Activated CD4-positive, alpha-beta memory T cell treated with anti-CD3 and anti-CD28 coated beads, Interleukin-2, amount 10 ng/mL, durations not matched to agents 7 days and 5 days (primary cell): ENCODE measurements at places on chromosomes 4 and X.

- DNase-seq, result no peak
These were observed 6.8 kb downstream of the SRPX2 start for GRCh38 chrX:100650841-100651240.

GRCh38 chr4:17510582-17510981 lies 1.3 kb downstream of the QDPR start:
- DNase-seq, result no peak

DNA sequence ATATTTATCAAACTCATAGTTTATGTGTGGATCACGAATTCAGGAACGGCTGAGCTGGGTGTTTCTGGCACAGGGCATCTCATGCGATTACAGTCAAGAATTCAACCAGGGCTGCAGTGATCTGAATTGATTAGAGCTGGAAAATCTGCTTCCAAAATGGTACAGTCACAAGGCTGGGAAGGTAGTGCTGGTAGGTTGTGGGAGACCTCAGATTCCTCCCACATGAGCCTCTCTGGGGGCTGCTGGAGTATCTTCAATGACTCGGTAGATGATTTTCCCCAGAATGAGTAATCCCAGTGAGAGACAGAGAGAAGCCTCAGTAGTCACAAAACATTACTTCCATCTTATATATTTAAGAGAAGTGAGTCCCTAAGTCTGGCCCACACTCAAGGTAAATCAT lies 36.2 kb upstream of the PRDX4 start:
- DNase-seq, result no peak

- no peak for DNase-seq
These were observed 364.4 kb upstream of the EPHA5 start for GRCh38 chr4:66034671-66035070.

DNA sequence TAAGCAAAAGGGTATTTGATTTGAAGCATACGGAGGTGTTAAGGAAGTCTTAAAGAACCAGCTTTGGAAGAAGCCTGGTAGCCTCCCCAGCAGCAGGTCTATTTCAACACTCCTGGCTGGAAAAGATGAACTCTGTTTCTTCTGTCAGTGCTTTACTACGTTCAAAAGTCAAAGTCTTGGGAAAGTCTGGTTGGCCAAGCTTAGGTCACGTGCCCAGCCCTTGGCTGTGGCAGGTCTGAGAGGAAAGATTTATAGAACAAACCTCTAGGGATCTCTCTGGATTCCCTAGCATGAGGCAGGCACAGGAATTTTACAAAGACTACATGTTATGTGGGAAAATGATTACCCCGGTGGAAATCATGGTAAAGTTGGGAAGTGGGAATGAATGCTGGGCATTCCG lies 8.6 kb upstream of the ARHGAP10 start:
- no peak for DNase-seq

DNA sequence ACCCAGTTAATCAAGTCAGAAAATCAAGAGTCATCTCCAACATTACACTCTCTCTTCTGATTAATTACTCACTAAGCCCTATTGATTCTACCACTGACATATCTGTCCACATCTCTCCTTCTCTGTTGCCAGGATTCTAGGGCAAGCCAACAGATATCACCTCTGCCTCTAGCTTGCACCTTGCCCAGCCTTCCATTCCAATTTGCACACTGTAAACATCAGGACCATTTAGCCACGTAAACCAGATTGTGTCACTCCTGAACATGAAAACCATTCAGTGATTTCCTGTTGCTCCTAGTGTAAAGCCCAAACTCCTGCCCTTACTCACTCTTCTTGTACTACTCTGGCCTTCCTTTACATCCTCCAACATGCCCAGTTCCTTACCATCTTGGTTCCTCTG lies 68.0 kb upstream of the PLS3 start:
- DNase-seq, result no peak

DNA sequence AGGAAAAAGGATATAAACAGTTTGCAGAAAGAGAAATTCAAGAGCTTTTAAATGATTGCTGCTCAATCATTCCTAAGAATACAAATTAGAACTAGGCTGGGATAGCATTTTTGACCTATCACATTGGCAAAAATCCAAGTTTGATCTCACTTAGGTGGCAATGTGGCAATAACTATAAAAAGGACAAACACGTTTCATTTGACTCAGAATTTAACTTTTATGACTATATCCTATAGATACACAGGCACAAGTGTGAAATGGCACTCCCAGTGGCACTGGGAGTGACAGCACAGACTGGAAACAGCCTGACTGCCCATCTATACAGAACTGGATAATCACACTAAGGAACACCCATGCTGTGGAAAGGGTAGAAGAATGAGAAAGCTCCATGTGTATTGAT lies 11.1 kb downstream of the CENPU start:
- DNase-seq, result no peak

DNA sequence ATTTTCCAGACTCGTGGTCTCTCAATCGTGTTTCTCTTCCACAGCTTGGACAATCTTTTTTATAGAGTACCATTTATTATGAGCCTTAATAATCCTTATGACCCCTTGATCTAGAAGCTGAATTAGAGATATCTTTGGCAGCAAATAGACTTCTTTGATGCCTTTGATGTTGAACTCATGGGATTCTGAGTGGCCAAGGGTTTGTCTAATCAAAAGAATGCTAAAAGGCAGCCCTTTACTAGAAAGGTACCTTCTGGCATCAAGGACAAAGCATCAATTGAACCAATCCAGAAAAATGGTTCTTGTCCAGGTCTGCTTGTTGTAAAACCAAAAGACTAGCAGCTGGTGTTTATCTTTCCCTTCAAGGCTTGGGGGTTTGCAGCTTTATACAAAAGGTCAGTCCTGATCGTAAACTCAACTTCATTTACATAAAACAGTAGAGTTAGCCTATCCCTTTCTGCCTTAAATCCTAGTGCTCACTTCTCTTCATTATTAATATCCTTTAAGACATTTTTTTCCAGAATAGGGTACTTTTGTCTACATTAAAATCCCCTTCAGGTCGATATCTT lies 411.3 kb downstream of the FAT4 start:
- DNase-seq, result no peak

DNA sequence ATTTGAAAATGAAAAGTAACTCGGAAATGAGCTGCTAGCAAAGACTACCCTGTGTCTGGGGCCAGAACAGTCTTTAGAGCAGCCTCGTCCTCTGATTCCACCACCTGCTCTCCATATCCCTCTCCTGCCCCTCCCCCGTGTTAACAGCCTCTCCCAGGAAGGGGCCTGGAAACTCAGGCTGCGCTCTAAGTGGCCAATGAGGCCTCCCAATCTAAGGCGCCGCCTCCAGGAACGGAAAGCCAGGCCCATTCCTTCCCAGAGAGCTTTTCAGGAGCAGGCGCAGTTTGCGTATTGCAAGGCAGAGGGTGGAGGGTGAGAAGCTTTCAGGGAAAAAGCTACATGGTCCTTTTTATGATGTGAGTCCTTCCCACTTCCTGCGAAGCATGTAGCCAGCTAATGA lies 31.2 kb downstream of the RS1 start:
- DNase-seq, result no peak

DNA sequence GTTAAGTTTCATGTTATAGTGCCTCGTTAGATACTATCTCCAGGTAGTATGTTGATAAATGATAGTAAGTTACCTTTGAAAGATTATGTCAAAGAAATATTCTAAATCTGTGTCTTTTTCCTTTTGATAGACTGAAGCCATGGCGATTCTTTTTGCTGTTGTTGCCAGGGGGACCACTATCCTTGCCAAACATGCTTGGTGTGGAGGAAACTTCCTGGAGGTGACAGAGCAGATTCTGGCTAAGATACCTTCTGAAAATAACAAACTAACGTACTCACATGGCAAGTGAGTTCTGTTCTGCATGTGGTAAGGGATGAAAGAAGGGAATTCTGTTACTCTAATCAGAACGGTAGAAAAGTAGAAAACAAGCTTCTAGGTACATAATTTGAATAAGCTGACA lies 8.2 kb downstream of the VAMP7 start:
- no peak for DNase-seq

DNA sequence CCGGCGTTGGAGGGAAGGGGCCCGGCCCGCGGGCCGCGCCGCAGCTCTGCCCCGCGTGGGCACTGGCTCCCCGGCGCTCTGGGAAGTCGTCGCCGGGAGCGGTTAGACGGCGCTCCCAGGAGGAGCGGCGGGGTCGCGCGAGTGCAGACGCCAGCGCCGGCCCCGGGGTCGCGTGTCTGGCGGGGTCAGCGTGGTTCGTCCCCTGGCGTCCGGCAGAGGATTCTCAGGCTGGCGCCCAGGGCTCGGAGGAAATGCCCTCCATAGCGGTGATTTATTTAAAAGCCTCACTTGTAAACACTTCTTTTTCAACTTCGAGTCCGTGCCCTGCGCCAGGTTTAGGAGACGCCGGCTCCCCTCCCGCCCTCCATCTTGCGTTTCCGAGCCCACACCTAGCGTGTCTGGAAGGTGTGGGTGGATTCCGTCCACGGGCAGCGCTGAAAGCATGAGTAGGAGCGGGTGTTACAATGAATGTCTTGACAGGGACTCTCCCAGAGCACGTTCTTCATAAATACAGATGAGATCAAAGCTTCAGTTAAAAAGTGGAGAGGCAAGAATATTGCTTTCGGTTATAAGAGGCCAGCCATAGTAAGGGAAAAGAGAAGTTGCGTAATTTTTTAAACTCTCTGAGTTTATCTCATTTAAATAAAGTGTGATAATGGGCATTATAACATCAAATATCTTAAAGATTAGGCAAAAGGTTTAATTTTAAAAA lies 692 bp downstream of the FAM241A start:
- DNase-seq, result peak; percentile 54

DNA sequence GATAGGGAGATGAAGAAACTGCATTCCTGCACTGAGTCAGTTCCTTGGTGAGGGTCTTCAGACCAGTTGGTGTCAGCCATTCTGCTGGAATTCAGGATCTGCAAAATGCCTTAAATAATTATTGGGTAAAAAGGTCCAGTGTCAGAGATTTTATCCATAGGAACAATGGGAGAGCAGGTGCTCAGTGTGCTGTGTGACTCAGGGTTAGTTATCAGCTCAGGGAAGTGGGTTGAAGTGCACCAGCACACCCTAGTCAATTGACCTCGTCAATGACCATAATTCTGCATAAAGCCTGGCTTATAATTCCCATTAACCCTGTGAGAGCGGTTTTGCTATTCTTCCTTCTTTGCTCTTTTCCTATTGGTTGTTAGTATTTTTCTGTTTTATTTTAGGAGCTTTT lies 37.3 kb downstream of the HERC6 start:
- DNase-seq, result no peak

GRCh38 chrX:153773741-153774575 lies 6.9 kb upstream of the SRPK3 start:
- DNase-seq, result no peak

DNA sequence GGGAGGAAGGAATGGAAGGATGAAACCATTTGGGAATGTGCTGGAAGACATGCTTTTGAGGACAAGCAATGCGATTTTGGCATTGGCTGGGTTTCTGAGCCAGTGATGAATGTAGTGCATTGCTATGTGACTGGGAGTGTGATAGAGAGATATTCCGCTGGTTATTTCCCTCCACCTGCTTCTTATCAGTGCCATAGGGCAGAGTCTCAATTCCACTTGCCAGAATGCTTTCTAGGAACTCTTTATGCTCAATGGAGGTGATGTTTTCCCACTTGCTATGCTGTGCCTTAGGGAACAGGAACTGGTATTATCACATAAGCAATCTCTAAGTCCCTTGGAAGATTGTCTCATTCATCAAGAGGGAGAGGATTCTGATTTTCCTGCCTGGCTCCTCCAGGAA lies 28.0 kb downstream of the TBL1X start:
- no peak for DNase-seq

DNA sequence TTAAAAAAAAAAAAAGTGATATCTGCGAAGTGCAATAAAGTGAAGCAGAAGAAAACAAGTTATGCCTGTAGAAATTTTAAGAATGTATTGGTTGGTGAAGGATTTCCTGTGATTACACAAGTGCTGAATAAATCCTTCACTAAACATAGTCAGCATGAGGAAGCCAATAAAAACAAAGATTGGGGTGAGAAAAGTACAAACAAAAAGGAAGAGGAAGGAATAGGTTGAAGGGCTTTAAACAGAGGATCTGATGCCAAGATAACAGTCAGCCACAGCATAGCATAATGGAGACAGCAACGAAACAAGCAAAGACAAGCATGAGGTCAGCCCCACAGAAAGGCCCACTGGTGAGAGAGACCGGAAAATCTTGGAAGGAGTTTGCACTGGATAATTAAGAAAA lies 372.2 kb downstream of the ADAM29 start:
- DNase-seq, result no peak

- no peak for DNase-seq
These were observed 42.2 kb downstream of the PPM1K start for GRCh38 chr4:88242144-88242543.

DNA sequence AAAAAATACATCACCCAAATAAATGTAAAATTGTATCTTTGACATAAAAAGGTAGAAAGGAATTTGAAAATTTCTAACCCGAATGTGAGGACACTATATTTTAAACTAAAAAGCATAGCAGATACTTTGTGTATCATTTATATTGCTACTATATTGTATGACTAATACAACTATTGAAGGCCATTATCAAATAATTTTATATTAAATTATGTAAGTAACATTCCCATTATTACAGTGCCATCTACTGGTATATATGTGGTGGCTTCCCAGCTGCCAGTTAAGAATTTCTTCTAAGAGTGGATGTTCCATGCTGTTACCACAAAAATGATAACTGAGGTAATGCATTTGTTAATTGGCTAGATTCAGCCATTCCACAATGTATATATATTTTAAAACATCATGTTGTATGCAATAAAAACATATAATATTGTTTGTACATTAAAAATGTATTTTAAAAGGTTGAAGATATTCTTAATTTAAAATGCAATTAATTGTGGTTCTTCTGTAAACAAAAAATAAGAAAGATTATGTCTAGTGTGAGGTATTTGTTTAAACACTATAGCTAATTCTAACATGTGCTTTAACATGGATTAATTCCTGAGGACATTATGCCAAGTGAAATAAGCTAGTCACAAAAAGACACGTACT lies 65.3 kb downstream of the EGF start:
- DNase-seq, result no peak

GRCh38 chrX:10930151-10930550 lies 181.0 kb upstream of the HCCS start:
- DNase-seq, result no peak

GRCh38 chr4:16684097-16684496 lies 214.3 kb downstream of the LDB2 start:
- DNase-seq, result no peak

- DNase-seq, result no peak
These were observed 185.5 kb downstream of the TEX13C start for GRCh38 chrX:125505207-125505606.

DNA sequence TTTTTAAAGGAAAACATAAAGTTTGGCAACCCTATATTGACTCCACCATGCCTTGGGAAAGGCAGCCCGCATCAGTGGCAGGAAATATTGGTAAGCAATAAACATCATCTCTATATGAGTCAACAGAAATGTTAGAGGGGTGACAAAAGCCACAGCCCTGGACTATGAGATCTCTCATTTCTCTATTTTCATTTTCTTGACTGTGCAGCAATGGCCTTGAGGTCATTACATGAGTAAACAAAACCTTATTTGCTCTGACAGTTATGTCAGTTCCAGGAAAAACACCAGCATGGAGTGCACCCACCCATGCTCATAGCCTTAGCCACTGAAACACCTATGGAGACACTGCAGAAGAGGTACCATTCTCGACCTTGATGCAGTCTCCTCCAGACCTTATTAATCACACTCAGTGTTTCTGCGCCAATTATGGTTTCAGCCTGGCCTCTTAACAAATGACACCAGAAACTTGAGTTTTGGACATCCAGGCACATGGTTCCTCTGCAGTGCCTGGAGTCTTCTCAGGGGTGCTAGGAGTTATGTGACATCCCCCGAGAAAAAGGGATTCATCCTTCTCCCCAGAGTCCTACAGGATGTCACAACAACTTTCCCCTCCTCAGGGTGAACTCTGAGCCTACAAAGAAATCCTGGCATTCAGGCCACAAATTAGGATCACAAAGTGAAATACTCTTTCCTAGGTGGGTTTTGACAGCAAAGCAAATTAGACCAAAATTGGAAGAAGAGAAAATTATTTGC lies 16.0 kb upstream of the HPGD start:
- DNase-seq, result peak; percentile 41
